Stimulated activated CD4-positive, alpha-beta T cell treated with anti-CD3 and anti-CD28 coated beads, Interleukin-1b, Interleukin-23, amount 100 ng/mL, for 48 hours (primary cell): ENCODE measurements at places on chromosomes 3 and 15.

- DNase-seq, result no peak
Measured at GRCh38 chr3:125154800-125155269, 57.7 kb downstream of the SLC12A8 start.

DNA sequence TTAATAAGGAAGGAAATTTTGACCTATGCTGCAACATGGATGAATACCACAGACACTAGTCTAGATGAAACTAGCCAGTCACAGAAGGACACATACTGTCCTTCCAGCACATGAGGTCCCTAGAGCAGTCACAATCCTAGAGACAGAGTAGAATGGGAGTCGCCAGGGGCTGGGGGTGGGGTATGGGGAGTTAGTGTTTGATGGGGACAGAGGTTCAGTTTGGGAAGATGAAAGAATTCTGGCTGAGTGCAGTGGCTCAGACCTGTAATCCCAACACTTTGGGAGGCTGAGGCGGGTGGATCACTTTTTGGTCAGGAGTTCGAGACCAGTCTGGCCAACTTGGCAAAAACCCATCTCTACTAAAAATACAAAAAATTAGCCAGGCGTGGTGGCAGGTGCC is 99.2 kb downstream of the TPRA1 start:
- no peak for DNase-seq

DNA sequence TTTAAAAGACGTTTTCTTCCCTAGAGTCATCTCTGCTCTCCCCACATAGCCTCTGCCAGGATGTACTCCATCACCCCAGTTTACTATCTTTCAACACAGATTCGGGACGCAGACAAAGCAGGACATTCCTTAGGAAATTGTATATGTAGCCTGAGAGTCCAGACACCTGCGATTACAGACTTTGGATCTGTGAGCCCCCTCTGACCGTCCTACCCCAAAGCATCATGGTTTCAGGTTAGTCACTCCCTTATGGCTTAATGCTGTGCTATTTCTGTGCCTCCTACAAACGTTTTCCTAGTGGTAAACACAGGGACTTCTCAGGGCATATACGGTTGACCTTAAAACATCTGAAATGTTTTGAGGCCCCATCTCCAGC is 234.0 kb upstream of the BHLHE40 start:
- no peak for DNase-seq

DNA sequence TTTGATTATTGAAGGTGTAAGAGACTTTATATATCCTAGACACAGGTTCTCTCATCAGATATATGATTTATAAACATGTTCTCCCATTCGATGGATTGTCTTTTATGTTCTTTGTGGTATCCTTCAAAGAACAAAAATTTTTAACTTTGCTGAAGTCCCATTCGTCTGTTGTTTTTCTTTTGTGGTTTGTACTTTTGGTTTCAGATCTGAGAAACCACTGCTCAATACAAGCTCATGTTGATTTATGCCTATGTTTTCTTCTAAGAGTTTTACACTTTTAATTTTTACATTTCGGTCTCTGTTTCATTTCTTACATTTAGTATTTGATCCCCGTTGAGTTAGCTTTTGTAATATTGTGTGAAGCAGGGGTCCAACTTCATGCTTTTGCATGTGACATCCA is 103.3 kb upstream of the SPRED1 start:
- DNase-seq, result no peak

DNA sequence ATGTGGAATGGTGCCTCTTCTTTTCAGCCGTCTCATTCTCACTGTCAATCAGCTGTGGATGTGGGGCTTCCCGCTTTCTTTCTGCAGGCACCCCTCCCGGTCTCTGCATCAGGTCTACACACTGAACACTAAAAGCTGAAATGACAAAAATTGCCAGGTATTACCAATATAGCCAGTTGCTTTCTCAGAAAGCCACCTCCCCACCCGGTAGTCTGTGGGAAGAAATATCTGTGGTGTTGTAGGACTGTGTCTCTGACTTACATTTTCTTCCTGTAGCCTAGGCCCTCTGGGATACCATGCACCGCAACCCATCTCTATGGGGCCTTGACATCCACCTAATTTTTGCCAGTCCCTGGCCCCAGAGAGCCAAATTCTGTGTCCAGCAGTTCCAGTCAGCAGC is 19.2 kb upstream of the EPHB1 start:
- DNase-seq, result no peak

- DNase-seq, result no peak
Measured at GRCh38 chr15:79154483-79155135, 64.0 kb upstream of the RASGRF1 start.

GRCh38 chr3:50414616-50415015 is 55.3 kb upstream of the TMEM115 start:
- no peak for DNase-seq

GRCh38 chr3:12994357-12994606 is 78.9 kb downstream of the IQSEC1 start:
- DNase-seq, result no peak

DNA sequence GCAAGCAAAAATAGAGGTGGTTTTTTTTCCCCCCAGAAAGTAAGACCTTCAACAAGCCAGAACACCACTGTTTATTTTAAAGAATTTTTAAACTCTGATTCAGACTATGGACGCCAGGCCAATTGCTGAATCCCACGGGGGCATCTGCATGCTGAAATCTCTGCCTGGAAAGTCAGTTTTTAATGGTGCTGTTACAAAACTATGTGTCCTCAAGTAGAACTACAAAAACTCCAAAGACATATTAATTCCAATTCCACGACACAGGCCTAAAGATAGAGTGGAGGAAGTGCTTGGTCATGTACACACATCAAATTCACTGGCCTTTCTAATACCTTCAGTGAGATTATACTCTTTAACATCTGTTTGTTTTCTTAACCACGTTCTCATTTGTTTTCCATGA is 490.5 kb upstream of the NR2F2 start:
- no peak for DNase-seq

DNA sequence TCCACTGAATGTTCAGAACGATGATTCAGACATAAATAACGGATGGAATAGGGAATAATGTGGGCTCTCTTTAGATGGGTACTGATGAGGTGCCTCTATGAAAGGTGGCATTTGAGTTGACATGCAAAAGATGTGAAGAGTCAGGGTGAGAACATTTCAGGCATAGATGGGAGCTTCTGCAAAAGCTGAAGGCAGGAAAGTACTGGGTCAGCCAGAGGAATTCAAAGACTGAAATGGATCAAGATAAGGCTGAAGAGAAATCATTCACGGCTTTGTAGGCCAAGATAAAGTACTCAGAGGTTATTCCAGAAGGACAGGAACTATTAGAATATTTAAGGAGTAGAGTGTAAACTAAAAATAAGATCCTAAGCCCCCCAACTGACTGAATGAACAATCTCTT is 189.6 kb upstream of the MCTP2 start:
- no peak for DNase-seq

GRCh38 chr3:186464424-186465093 is 79.6 kb downstream of the CRYGS start:
- DNase-seq, result no peak

GRCh38 chr3:98690876-98691275 is 72.3 kb upstream of the ST3GAL6 start:
- DNase-seq, result no peak

- no peak for DNase-seq
Measured at GRCh38 chr3:31364711-31365110, 168.0 kb upstream of the STT3B start.

DNA sequence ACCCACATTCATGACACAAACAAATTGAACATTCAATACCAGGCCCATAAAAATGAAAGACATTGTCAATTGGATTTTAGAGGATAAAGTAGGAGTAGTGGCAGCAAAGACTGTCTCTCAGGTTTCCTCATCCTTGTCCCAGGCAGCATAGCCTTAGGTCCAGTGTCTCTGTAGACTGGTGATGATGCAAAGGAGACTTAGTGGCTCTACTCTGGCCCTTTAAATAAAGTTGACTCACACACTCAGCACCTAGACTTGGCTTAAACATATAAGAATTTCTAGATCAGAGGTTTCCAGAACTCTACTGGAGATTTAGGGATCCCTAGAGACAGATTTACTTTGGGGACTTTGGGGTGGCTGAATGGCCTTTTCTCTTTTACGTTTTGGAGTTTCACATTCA is 166.6 kb downstream of the NR1D2 start:
- DNase-seq, result no peak

- DNase-seq, result no peak
Measured at GRCh38 chr3:11791339-11792200, 55.1 kb downstream of the TAMM41 start.
